Breast epithelium (tissue), 4 donors: ENCODE measurements at places on chromosomes 3 and 15. TPM values are rescaled to one million over a fixed set of nuclear protein-coding genes. Genes with fewer than 3 reads are reported as not detected.

- no peak for DNase-seq
Measured at GRCh38 chr3:98628317-98628716, 34.9 kb upstream of the CPOX start.

GRCh38 chr3:45479621-45480035, 91.3 kb downstream of the LARS2 start:
- DNase-seq: no peak

DNA sequence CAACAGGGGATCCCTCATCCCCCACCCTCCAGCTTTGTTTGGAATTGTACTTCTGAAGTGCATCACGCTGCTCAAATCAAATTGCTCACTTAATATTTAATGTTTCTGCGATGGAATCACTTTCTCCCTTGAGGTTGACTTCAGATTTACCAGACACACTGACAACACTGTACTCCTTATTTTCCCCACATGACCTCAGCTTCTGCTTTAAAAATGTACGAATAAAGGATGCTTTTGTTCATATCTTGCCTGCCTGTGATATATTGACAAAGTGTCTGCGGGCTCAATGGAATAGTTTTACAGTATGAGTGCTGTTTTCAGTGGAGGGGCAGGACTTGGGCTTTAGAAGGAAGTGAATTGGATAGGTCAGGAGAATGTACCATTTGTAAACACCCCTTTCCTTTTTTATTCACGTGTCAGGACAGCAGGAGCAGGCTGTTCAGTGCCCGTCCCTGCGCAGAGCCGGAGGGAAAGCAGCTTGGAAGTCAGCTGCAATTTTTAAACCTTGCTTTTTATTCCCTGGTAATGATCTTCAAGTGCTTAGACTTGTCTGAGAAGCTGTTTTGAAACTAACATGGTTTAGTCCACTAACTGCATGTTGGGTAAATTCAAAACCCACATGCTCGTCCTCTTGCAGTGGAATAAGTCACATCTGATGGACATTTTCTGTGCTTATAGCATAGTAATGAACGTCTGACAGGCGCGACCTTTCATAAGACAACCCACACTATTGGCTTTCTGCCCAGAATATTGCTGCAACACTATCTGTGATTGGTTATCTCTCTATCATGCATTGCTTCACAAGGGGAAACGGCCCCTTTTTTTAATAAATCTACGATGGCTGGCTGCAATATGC, 29.9 kb downstream of the MBNL1 start:
- DNase-seq: no peak

DNA sequence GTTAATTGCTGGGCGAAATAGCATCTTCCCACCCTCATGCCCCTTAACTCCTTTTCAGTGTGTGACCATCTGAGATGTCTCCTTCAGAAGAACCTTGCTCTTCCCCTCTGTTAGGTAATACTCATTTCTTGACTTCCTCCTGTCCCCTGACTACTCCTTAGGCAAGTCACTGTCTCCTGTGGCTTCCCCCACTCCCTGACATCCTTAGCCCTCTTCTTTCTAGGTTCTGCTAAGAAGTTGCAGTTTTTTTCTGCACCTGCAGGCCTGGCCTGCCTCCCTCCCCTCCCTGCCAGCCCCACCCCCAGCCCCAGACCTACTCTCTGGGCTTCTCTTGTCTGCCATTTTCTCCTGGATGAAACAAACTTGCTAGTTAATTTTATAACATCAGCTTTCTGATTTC, 15.2 kb upstream of the EID1 start:
- no peak for DNase-seq

DNA sequence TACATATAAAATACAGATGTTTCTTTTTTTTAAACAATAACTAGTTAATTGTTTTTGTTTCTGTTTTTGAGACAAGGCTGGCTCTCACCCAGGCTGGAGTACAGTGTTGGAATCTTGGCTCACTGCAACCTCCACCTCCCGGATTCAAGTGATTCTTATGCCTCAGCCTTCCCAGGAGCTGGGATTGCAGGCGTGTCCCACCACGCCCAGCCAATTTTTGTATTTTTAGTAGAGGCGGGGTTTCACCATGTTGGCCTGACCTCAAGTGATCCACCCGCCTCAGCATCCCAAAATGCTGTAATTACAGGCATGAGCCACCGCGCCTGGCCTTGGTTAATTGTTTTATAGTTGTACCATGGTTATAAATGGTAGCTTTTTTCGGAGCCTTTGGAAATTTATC, 72.3 kb downstream of the PIAS1 start:
- no peak for DNase-seq

DNA sequence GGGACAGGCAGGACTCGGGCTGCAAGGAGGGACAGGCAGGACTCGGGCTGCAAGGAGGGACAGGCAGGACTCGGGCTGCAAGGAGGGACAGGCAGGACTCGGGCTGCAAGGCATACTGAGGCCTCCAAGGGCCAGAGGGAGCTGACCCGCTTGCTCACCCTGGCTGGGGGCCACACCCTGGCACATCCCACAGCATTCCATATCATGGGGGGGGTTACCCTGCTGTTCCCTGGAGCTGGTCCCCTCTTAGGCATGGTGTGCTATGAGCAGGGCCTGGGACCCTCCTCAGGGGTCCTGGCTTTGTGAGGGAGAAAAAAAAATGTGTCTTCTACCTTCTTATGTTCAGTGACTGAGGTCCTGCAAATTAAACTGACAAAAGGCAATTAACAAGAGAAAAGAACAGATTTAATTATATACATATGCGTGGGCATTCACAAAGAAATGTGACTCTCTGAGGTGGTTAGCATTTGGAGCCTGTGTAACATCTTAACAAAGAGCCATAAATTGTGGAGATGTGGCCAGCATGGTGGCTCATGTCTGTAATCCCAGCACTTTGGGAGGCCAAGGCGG, 97.6 kb upstream of the ALDH1A3 start:
- peak; percentile 25 for DNase-seq

DNA sequence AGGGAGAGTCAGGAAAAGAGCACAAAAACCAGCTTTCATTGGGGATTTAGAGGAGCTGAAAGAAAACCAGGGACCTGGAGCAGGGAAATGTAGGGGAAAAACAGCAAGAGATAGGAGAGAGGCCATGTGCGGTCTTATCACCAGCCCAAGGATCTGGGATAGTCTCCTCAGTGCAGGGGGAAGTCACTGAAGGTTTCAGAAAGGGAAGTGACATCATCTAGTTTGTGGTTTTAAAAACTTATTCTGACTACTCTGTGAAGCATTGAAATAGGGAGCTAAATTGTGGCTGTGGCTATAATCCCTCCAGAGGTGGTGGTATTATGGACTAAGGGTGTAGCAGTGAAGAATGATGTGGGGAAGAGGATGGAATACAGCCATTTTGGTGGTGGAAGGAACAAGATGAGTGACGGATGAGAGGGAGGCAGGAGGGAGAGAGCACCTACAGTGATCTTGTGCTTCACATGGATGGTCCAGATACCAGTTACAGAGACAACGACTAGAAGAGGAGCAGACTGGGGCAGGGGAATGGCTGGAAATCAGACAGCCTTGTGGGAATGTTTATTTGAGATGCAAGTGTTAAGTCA, 72.7 kb downstream of the HMG20A start:
- DNase-seq: no peak

GRCh38 chr3:99131876-99132275, 230.4 kb upstream of the DCBLD2 start:
- DNase-seq: no peak

DNA sequence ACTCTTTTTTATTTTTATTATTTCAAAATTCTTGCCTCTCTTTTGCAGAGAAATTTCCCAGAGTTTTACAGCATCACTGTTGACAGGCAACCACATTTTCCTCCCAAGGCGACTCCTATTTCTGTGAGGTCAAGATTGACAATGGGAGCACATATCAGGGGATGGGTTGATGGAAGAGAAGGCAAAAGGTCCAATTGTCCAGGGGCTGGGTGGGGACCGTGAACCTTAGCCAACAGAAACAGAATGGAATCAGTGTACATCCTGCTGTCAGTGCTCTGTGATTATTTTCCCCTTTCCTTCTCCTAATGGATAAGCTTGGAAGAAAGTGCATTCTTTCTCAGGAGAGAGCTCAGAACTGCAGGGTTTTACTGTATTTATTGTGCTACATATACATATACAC, 42.4 kb downstream of the CNTN6 start:
- DNase-seq: no peak

DNA sequence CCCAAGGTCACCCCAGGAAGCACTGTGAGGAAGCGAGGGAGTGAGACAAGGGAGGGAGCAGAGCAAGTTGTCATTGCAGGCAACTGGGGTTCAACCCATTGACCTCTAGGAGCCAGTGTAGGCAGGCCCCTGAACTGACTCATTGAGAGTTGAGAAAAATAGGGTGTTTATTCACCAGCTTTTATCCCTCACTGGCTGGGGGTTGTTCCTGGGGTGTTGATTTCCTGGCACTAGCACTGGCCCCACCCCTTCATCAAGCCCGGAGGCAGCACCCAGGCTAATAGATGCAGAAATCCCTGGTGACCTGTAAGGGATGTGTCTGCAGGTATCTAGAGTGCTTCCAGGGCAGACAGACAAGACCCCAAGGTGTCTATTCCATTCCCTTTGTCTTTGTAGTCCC, 183.9 kb downstream of the ARRDC4 start:
- DNase-seq: no peak

DNA sequence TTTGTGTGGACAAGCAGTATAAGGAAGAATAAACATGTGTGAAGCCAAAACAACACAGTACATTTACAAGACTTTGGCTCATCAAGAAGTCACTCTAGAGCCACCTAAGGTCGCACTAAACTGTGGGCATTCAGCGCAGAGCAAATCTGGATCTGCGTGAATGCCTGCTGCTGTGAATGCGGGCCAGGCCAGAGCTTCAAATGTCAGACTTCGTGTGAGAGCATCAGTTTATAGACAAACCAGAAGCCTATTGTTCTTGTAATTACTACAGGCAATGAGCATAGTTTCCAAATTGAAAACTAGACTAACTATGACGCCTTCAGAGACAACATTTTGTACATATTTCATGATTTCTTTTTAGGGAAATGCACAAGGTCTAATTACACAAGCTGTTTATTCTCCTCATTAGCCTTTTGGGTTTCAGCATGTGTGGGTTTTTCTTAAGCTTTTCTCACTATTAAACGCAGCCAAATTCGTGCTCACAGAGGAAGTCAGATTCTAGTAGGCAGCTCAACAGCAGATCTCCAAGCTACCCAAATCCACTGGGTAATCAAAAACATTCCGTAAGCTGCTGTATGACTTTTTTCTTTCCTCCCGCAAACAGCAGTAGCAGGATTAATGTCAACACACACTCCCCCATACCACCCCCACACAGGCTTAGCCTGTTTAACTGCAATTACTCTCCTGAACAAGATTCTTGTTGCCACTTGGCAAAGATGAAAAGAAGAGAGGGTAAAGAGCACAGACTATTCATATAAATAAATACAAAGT, 84.5 kb upstream of the SETMAR start:
- no peak for DNase-seq

DNA sequence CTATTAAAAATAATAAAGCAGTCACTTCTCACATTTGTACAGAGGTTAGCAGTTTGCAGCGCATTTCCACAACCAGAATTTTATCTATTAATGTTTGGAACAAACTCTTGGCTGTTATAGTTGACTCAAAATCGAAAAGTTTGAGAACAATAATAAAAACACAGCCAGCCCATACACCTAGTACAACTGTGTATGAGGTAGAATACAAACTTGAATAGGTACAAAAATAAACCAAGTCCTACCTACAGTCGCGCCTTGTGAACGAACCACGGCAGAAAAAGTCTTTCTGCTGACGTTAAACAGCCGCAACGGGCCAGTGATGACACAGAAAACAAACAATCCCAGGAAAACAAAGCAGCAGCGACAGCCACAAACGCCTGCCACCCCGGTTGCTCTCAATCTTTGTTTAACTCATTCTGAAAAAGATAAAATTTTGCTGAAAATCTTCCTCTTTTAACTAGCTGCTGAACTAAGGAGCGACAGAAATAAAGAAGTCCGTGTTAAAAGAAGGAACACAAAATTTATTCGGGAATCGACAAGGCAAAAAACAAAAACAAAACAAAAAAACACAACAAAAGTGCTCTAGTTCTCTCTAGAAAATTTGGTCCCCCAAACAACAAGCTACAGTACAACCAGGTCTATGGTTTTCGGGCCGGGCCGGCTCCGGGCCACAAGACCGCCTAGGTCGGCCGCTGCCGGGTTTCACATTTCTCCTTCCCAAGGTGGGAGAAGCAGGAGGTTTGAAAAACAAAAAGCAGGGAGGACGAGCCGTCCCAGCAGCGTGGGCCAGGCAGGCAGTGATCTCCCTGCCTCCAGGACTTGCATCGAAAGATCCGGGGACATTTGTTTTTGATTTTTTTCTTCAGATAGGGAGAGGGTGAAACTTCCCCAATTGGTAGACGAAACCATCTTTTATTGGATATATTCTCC, 2.9 kb downstream of the FOXL2 start:
- no peak for DNase-seq

- DNase-seq: no peak
Measured at GRCh38 chr3:167057581-167057980, 322.5 kb downstream of the ZBBX start.

GRCh38 chr3:15269091-15269989, 63.0 kb downstream of the SH3BP5 start:
- DNase-seq: peak; percentile 90

DNA sequence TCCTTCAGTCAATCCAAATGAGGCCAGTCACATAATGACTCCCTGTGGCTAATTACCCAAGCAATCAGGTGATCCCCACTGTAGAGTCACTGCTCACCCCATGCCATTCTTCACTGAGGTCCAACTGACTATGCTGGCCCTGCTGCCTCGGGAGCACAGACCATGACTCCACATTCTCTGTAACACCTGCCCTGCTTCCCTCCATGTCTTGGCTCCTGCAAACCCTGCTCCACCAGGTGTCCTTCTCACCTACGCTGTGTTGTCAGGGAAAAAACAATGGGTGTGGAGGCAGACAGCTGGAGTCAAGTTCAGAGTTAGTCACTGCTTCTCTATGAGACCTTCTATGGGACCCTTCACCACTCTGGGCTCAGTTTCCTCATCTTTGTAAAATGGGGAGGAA, 6.1 kb upstream of the SFMBT1 start:
- DNase-seq: no peak

TMC3 gene
- total RNA-seq: 0.15 TPM

ETV5 gene
- total RNA-seq: 9.1 TPM

CHRNB4 gene
- not detected for total RNA-seq

MRPL46 gene
- 19.0 TPM for total RNA-seq

LMLN gene
- total RNA-seq: 12.0 TPM

MUC4 gene
- total RNA-seq: 1.3 TPM

CNTN6 gene
- total RNA-seq: 0.15 TPM

MAPKBP1 gene
- total RNA-seq: 24.3 TPM

CYP11A1 gene
- total RNA-seq: 1.1 TPM

SLC28A1 gene
- not detected for total RNA-seq

CLRN1 gene
- not detected for total RNA-seq
